ENCODE measurements at places on chromosomes 1 and 21.

- no peak for DNase-seq
Observed at GRCh38 chr1:103953386-103953785, 203.7 kb downstream of the AMY1C start.

DNA sequence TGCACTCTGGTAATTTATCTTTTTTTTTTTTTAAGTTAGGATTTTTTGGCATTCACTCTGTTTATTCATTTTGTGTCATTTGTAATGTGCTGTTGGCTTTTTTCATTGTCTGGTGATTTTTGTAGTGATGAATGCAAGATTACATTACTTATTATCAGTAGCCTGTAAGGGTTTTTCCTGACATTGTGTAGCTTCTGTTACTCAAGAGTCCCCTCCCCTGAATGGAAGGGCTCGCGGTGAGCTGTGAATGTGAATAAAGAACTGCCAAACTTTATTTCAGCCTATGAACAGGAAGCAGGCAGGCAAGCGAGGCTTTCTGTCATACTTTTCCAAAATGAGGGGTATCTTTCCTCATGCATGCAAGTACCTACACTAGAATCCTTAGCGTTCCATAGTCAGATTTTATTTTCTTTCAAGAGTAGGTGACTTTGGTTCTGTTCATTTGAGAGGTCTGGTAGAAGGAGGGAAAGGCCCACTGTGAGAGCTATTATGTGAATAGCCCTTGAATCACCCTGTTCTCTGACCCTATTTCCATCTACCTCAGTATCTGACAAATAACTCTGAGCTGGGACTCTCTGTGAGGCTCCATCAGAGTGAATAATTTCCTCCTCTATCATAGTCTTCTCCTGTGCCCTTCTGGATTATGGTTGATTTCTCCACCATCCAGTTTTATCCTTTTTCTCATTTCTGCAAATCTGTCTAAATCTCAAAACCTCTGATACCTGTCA, 114.0 kb downstream of the CD247 start:
- DNase-seq = no peak

DNA sequence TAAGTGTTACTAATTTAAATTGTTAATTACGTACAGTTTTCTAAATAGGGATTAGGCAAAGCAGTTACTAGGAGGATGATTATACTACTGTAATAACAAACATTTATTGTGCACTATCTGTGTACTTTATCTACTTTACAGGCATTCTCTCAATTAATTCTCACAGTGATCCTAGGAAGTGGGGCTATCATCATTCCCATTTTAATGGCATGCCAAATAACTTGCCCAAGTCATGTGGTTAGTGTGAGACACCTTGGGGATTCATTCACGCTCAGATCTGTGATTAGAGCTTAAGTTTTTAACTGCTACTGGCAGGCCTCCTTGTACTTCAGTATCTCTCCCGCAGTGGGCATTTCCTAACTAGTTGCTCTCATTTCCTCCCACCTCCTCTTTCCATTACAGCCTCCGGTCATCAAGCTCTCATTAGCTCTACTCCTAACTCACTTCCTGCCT, 11.5 kb downstream of the PHLDA3 start:
- no peak for DNase-seq

- no peak for DNase-seq
Observed at GRCh38 chr21:33096426-33096825, 26.5 kb downstream of the OLIG1 start.

All from HepG2 (cell line).